ENCODE measurements at places on chromosomes 7 and 10.

- no peak for DNase-seq
Observed at GRCh38 chr7:98452791-98453190, 51.9 kb upstream of the BAIAP2L1 start.

- DNase-seq: no peak
Observed at GRCh38 chr7:73343671-73344380, 15.9 kb downstream of the FKBP6 start.

GRCh38 chr7:149822353-149822943 is 15.7 kb upstream of the ZNF862 start:
- no peak for DNase-seq

GRCh38 chr10:100483876-100484666 is 21.3 kb downstream of the WNT8B start:
- DNase-seq: no peak

DNA sequence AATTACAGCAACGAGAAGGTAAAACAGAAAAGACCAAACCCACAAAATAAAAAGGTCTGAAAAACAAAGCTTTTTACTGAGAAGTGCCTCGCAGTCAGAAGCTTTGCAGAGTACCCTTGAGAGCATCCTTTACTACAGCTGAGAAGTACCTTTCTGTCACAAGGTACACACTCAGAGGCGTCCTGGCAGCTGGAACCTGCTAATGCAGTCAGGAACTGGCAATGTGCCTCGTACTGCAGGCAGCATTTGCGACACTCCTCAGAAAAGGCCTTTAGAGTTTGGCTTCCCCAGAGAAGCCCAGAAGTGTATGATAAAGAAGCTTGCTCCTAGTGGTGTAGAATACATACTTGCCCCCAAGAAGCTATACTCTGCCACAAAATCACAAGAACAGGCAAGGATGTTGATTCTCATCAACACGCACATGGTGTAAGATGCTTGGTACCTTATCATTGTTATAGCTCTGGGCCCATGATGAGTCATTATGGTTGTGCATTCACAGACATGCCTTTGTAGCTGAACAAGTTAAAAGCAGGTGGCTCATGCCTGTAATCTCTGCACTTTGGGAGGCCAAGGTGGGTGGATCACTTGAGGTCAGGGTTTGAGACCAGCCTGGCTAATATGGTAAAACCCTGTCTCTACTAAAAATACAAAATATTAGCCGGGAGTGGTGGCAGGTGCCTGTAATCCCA is 2.0 kb upstream of the GTPBP4 start:
- DNase-seq: no peak

All from stimulated activated CD4-positive, alpha-beta T cell treated with anti-CD3 and anti-CD28 coated beads, Interleukin-15, amount 100 ng/mL, for 1 hour (primary cell).